ENCODE measurements at places on chromosomes 13 and 19.

DNA sequence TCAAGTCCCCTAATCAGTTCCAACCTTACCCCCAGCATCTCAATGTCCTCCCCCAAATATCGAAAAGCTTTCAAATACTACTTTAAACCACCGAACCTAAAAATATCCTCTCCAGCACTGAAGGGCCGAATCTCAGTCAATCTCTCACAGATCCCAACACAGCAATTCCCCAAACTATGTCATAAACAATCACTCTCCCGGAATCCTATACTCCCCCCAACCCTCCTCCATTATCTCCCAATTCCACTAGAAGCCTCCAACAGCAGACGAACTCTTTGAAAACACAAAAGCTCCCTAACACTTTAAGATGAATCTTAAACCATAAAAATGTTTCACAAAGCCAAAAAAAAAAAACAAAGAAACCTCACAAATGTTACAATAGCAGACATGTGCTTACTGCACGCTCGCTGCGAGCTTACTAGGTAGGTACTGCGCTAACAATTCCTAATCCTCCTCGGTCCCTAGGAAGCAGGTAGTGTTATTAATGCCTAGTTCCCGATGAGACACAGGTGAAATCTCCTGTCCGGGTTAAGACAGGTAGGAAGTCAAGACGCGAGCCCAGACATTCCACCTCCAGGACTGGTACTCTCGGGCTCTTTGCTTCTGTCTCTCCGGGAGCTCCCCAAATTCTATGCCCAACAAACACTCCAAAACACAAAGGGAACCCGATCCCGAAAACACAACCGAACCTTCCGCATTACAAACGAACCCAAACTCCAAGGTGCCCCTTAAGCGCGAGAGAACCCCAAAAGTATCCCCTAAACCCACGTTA, 14.2 kb downstream of the FBXO46 start:
- peak; percentile 24 for DNase-seq

- peak; percentile 83 for DNase-seq
These were observed at the start of gene SLAIN1 for GRCh38 chr13:77697217-77698103. TSS of gene SLAIN1 (plus strand) at chr13:77697687. CDS start at chr13:77697914, 227 bp downstream.

GRCh38 chr19:2720777-2721569, at the start of gene DIRAS1:
TSS of gene DIRAS1 (minus strand) at chr19:2721372. CDS start at chr19:2717806, 3,566 bp downstream.
- DNase-seq = no peak

DNA sequence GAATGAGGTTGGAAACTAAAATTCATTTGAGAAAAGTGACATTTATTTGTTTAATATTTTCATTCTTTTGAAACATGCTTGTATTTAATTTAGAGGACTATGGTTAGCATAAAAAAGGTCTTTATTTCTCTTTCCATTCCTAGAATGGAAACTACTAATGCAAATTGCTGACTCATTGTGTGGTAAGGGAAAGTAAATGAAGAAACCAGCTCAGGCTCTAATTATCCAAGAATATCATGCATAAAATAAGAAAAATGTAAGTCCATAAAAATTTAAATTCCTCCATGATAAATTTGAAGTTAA, 777.0 kb upstream of the SLITRK1 start:
- DNase-seq = no peak

DNA sequence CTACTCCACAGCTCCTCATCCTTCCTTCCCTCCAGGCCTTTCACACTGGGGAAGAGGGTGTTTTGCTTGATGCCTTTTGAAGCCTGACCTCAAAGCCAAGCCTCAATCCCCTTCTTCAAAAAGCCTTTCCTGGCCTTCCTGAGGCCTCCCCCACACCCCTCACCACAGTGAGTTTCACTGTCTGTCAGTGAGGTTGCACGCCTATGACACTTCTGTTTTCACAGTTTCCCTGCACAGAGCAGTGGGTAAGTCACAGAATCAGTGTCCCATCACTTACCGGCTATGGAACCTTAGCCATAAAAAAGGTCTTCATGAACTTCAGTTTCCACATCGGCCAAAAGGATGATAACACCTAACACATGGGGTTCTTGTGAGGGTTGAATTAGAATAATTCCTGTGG, 371.4 kb downstream of the UQCRFS1 start:
- no peak for DNase-seq

- no peak for DNase-seq
These were observed 2.3 kb downstream of the HSPB6 start for GRCh38 chr19:35754370-35755130.

GRCh38 chr19:45161738-45162607, 1.2 kb upstream of the NKPD1 start:
- DNase-seq = no peak

GRCh38 chr13:107518292-107518691, 697.0 kb downstream of the LIG4 start:
- no peak for DNase-seq
